Epithelial cell of prostate (primary cell): ENCODE measurements at places on chromosomes 1 and 21.

GRCh38 chr21:44498280-44499210, 41.5 kb downstream of the KRTAP10-1 start:
- DNase-seq, result no peak

DNA sequence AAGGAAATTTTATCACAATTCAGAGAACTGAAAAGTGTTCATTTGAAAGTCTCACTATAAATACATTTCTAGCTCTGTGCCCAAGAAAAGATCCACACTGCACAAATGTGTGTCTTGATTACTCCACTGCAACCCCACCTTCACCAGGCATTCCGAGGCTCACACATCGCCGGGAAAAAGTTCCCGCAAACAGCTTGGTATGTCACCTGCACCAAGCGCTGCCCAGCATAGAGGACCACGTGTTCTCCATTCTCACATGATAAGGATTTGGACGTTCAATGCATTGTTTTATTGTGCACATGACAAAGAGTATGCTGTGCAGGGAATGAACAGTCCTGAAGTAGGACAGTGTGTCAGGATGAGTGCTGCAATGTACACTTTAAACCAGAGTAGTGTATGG, 70.1 kb downstream of the ERG start:
- no peak for DNase-seq

DNA sequence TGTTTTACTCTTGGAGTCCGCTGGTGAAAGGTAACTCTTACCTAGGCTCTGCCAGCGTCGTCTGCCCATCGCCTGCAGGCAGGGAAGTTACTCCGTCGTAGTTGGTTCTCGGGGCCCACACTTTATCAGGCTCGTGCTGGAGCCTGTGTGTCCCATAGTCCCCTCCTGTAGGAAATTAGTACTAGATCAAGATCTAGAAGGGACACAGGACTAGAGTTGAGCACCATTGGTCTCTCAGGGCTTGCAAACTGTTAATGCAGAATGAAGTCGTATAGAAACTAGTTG, 940 bp downstream of the SRRM1 start:
- no peak for DNase-seq

- no peak for DNase-seq
Observed at GRCh38 chr1:181128592-181129497, 40.3 kb downstream of the IER5 start.

GRCh38 chr1:32554288-32554687, 15.1 kb downstream of the ZBTB8A start:
- no peak for DNase-seq

- DNase-seq, result peak; percentile 93
Observed at GRCh38 chr1:26907071-26907917, 6.5 kb downstream of the NR0B2 start.

- no peak for DNase-seq
Observed at GRCh38 chr1:194917769-194918168, 1690.5 kb downstream of the KCNT2 start.

DNA sequence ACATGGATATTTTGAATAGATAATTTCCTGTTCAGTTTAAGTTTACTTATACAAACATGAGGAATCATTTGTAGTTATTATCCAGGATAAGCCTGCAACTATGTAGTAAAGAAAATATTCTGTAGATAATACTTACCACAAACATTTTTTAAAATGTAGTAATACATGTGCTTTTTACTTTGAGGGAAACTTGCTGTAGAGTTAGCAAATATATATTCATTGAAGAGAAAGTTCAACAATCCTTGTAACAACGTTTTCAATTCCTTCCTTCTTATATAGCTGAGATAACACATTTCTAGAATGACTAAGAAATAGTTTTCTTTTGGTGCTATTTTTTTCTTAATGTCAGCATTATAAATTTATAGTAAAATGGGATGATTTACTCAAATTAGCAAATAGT, 664.6 kb upstream of the ADAMTS5 start:
- no peak for DNase-seq

DNA sequence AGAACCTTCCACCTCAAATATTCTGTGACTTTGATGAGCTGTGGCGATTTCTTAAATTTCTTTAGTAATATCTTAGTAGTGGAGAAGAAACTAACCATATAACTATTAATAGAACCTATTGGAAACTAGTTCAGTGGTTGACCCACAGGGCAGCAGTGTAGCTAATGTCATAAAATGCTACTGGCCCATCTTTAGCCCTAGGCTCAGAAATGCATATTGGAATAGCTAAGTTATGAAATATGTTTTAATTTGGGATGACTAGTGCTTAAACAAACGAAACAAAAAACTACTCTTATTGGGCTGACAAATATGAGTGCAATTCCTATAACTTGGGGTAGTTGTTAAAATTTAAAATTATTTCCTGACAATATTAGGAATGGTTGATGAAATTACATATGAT, 20.2 kb downstream of the MACO1 start:
- no peak for DNase-seq

DNA sequence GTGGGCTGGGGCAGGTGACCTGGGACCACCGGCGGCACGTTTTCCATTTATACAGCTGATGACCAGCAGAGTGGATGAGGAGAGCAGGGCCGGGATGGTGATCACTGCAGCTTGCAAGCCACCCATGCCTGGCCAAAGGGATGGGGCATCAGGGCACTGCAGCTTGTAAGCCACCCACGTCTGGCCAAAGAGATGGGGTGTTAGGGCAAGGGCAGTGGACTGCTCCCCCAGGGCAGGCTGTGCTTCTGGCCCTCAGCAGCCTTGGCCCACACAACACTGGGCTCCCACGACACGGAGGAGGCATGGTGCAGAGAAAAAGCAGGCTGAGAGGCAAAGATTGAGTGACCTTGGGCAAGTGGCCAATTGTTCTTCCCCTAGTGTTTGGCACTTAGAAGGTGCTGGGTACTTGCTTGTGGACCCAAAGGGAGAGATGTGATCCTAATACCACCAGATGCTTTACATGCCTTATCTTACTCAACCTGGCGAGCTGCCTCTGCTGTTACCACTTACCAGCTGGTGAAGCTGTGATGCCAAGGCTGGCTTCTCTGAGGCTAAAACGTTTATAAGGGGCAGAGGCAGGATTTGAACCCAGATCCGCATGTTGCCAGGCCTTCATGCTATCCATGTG, 48.3 kb downstream of the TRIM62 start:
- no peak for DNase-seq

- DNase-seq, result no peak
Observed at GRCh38 chr1:203600782-203601513, 25.7 kb upstream of the ATP2B4 start.

DNA sequence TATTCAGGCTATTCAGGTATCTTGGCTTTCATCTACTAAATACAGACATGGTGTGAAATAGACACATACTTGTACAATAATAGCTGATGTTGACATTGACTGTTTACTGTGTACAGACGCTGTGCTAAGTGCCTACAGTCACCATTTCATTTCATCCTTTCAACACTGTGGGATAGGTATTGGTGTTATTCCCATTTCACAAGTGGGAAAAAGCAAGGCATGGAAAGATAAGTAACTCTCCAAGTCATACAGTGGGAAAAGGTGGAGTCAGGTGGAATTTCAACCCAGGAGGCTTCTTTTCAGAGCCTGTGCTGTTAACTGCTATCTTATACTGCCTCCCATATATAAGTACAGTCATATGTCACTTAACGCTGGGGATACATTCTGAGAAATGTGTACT, 49.6 kb upstream of the ATP1A1 start:
- no peak for DNase-seq

DNA sequence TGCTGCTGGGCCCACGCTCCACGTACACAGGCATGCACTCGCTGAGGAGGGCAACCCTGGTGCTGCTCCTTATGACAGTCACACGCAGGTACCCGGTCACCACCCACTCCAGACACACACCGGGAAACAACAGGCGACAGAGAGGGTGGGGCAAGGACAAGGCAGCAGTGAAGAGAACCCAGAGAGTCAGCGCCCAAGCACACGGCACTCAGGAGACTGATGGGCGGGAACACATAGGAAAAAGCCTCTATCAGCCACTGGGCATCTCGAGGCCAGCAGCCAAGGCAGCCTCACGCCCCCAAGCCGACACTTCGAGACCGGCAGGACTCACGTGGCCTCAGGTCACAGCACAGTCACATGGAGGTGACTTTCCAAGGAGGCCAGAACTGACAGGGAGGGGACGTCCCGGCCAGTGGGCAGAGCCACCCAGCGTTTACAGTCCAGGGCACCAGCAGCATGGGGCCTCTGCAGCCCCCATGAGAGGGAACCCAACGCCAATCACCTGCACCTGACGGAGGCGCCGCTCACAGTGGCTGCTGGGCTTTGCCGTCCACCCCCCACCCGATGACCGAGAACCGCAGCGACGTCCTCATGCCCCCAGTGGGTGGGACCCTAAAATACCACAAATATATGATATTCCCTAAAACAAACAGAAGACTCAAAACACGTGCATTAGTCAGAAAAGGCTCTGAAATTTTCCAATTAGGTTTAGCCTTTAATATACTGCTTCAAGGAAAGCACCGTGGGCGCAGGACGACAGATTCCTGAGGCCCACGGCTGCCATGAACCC, 19.7 kb downstream of the PTTG1IP start:
- DNase-seq, result no peak

- DNase-seq, result no peak
Observed at GRCh38 chr1:12556368-12556930, 61.6 kb downstream of the DHRS3 start.

DNA sequence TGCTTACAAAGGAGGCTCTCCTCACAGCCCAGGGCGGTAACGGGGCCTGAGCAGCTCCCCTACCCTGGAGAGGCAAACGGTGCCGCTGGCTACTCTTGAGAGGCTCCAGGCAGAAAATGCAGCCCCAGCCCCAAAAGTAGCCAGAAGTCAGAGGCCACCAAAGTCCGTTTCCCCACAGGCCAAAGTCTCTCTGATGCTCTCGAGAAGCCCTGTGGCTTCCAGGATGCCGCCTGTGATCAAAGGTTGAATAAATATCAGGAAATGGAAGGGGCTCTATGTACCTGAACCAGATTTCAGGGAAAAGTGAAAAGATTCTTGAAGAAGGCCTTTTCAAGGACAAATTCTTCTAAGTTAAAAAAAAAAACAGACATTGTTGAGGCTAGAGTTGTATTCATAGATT, 4.2 kb downstream of the PANK4 start:
- no peak for DNase-seq

- DNase-seq, result no peak
Observed at GRCh38 chr21:36350282-36350910, 30.4 kb downstream of the MORC3 start.

DNA sequence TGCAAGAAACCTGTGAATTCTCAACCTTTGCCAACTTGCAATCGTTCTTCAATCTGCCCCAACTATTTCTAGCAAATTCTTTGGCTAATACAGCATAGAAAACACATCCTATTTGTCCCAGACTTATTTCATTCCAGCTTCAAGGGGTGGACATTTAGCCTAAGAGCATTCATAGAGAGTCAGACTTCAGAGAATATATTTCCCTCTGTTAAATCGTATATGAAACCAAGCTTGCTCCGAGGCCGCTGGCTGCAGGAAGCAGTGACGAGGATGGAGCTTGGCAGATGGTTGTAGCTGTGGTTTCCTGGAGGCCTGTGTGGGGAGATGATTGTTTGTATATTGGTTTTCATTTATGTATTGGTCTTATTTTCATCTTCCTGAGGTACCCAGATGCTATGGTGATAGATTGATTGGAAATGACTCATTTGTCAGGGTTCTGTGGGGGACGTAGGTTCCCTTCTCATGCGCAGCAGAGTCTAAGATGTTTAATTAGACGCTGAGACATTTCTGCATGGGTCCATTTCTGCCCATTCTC, 26.1 kb downstream of the MAN1C1 start:
- DNase-seq, result no peak

DNA sequence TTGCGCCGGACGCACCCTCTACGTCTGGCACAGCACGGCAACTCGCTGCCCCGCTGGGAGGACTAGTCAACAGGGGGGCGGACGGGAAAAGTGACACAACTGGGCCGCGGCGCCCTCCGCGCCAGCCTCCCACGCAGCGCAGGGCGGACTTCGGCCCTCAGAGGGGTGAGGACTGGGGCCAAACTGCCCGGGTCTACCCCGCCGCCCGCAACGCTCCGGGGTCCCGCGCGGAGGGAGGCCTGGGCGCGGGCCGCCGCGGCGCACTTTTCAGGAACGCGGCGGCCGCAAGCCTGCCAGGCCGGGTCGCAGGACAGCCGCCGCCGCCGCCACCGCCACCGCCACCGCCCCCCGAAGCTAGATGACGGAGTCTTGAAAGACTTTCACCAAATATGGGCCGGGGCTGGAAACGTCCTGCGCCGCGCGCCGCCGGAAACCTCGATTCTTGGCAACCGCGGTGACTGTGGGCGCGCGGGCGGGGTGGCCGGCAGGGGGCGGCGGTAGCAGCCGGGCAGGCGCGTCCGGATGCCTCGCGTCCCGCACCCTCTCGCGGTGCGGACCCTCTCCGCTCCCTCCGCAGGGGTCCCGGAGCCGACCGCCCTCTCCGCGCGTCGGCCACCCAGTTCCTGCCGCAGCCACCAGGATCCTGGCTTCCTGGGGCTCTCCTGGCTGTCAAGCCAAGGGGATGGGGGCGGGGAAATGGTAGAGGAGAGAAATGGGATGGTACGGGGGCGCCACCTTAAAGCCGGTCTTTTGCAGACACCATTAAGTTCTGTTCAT, 3.7 kb upstream of the CCN1 start:
- no peak for DNase-seq

GRCh38 chr21:39060485-39061083, 122.7 kb downstream of the PSMG1 start:
- no peak for DNase-seq

GRCh38 chr1:37148663-37149062, 114.3 kb upstream of the GRIK3 start:
- no peak for DNase-seq

- DNase-seq, result no peak
Observed at GRCh38 chr1:214583113-214583512, 19.9 kb upstream of the CENPF start.

GRCh38 chr1:183165456-183165855, 20.6 kb upstream of the LAMC2 start:
- no peak for DNase-seq

DNA sequence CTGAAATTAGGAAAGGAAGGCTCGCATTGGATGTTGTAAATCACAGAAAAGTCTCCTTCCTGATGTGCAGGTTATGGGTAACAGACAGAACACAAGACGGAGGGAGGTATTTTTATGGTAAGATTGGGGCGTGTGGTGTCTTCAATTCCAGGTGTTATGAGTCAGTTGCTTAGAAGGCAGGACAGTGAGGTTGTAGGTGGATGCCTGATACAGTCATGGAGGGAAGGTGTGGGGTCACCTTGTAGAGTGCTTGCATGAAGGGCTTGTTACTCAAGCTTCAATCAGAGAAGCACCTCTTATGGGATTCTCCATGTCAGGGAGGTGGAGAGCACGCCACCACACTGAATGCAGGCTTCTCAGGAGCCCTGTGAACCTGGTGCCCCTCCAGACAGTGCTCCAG, 63.1 kb downstream of the C1orf21 start:
- DNase-seq, result peak; percentile 14

GRCh38 chr1:53686091-53686964, 52.6 kb downstream of the GLIS1 start:
- DNase-seq, result no peak
